ENCODE measurements at places on chromosomes 2 and 18.

- no peak overlapping the region for H3K27ac ChIP-seq
- H3K4me1 ChIP-seq = peaks cover 7% of the 10 kb centered on the region
- H3K36me3 ChIP-seq = no peaks in the 10 kb centered on the region
- no peaks in the 10 kb centered on the region for H3K27me3 ChIP-seq
- DNase-seq = no peak
Observed at GRCh38 chr2:127575185-127575765, 39.8 kb downstream of the MYO7B start.

DNA sequence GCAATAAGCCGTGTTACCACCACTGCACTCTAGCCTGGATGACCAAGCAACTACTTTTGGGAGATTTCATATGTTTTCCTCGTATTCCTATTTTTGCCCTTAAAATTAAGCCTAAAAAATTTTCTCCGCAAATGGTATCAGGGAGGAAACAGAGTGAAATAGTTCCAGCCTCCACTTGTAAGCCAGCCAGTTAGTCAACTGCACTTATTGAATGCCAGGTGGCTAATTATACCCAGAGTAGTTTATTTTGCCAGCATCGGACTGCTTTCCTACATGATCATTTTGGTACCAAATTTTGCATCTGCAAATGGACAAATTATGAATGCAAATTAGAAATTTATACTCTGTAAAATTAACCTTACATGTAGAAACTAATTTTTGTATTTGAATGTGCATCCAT is 90.2 kb upstream of the ARHGAP28 start:
- DNase-seq = no peak
- H3K36me3 ChIP-seq = no peaks in the 10 kb centered on the region
- no peaks in the 10 kb centered on the region for H3K4me1 ChIP-seq
- H3K4me3 ChIP-seq = no peak overlapping the region
- no peak overlapping the region for H3K27ac ChIP-seq

GRCh38 chr2:98859323-98859722 is 76.7 kb downstream of the CRACDL start:
- H3K27ac ChIP-seq = no peak overlapping the region
- no peaks in the 10 kb centered on the region for H3K27me3 ChIP-seq
- DNase-seq = no peak
- H3K36me3 ChIP-seq = no peaks in the 10 kb centered on the region
- H3K4me3 ChIP-seq = no peak overlapping the region

DNA sequence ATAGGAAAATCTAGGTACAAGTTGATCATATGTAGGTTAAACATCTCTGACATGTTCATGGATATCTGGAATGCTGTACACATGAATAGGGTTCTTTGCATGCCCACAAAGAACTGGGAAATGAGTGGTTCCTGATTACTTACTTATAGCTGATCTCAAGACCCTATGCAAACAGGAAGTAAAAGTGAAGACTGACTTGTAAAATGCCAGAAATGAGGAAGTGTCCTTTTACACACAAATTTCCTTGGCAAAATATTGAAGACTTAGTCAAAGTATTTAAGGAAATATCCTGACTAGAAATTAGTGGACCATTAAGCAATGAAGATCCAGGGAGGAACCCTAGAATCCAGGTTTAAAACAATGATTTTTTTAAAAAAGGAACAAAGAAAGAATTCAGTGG is 203.7 kb upstream of the DLGAP1 start:
- no peaks in the 10 kb centered on the region for H3K36me3 ChIP-seq
- no peaks in the 10 kb centered on the region for H3K4me1 ChIP-seq
- no peak for DNase-seq
- H3K27ac ChIP-seq = no peak overlapping the region

- H3K36me3 ChIP-seq = no peaks in the 10 kb centered on the region
- H3K4me1 ChIP-seq = no peaks in the 10 kb centered on the region
- no peaks in the 10 kb centered on the region for H3K27me3 ChIP-seq
- H3K27ac ChIP-seq = no peak overlapping the region
- no peak overlapping the region for H3K4me3 ChIP-seq
Observed at GRCh38 chr2:40734797-40735196, 282.9 kb upstream of the SLC8A1 start.

GRCh38 chr2:191799526-191799925 is 47.4 kb downstream of the CAVIN2 start:
- no peaks in the 10 kb centered on the region for H3K27me3 ChIP-seq
- no peaks in the 10 kb centered on the region for H3K4me1 ChIP-seq
- no peak overlapping the region for H3K27ac ChIP-seq
- DNase-seq = no peak
- no peak overlapping the region for H3K4me3 ChIP-seq

GRCh38 chr2:200863782-200864175 is 679 bp downstream of the CLK1 start:
- peak overlapping the region; percentile 100 for H3K27ac ChIP-seq
- H3K36me3 ChIP-seq = peaks cover 6% of the 10 kb centered on the region
- H3K4me1 ChIP-seq = peaks cover 8% of the 10 kb centered on the region
- no peaks in the 10 kb centered on the region for H3K27me3 ChIP-seq
- H3K4me3 ChIP-seq = peak overlapping the region; percentile 93

GRCh38 chr2:223084873-223085272 is 32.9 kb downstream of the KCNE4 start:
- no peaks in the 10 kb centered on the region for H3K4me1 ChIP-seq
- no peaks in the 10 kb centered on the region for H3K36me3 ChIP-seq
- peak; percentile 84 for DNase-seq
- H3K27me3 ChIP-seq = no peaks in the 10 kb centered on the region

DNA sequence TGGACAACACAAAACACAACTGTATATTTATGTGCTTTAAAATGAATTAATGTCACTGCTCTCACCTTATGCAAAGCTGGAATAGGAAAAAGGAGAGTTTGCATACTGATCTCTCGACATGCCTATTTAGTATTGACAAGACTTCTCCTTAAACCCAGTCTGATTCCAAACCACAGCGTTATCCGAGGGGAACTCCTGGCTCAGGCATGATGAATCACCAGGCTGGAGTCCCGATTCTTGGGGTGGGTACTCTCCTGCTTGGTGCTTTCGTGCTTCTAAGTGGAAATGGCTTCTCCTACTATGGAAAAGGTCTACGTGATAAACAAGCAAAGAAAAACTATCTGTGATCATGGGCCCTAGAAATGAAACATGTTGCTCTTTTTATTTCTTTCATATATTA is 88.9 kb upstream of the SLC35G4 start:
- H3K4me1 ChIP-seq = no peaks in the 10 kb centered on the region
- H3K27me3 ChIP-seq = no peaks in the 10 kb centered on the region
- H3K4me3 ChIP-seq = no peak overlapping the region
- no peaks in the 10 kb centered on the region for H3K36me3 ChIP-seq

DNA sequence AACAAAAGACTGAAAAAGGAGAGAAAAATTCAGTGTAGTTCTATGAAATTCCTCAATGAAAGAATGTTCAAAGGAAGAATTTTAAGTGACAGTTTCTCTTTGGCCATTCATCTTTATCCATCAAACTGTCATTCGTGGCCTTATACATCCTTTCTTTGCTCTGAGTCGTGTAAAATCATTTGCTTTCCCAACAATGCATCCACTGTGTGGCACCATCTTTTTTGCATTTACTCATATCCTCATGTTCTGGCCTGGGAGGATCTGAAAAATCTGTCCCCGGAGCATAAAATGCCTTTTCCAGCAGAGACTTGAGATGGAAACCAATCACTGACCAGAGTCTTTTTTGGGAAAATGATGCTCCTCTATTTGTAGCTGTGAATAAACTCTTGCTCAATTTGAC is 240.3 kb upstream of the ETAA1 start:
- no peak overlapping the region for H3K4me3 ChIP-seq
- no peak overlapping the region for H3K27ac ChIP-seq
- no peaks in the 10 kb centered on the region for H3K4me1 ChIP-seq
- no peak for DNase-seq
- no peaks in the 10 kb centered on the region for H3K36me3 ChIP-seq
- H3K27me3 ChIP-seq = no peaks in the 10 kb centered on the region

- H3K27ac ChIP-seq = no peak overlapping the region
- no peak for DNase-seq
- no peaks in the 10 kb centered on the region for H3K36me3 ChIP-seq
- H3K4me1 ChIP-seq = no peaks in the 10 kb centered on the region
- no peak overlapping the region for H3K4me3 ChIP-seq
Observed at GRCh38 chr2:203861197-203861596, 6.4 kb upstream of the CTLA4 start.

GRCh38 chr2:255195-255594 is 8.6 kb downstream of the SH3YL1 start:
- no peak overlapping the region for H3K27ac ChIP-seq
- H3K4me3 ChIP-seq = no peak overlapping the region
- no peaks in the 10 kb centered on the region for H3K36me3 ChIP-seq
- DNase-seq = no peak
- H3K27me3 ChIP-seq = no peaks in the 10 kb centered on the region

DNA sequence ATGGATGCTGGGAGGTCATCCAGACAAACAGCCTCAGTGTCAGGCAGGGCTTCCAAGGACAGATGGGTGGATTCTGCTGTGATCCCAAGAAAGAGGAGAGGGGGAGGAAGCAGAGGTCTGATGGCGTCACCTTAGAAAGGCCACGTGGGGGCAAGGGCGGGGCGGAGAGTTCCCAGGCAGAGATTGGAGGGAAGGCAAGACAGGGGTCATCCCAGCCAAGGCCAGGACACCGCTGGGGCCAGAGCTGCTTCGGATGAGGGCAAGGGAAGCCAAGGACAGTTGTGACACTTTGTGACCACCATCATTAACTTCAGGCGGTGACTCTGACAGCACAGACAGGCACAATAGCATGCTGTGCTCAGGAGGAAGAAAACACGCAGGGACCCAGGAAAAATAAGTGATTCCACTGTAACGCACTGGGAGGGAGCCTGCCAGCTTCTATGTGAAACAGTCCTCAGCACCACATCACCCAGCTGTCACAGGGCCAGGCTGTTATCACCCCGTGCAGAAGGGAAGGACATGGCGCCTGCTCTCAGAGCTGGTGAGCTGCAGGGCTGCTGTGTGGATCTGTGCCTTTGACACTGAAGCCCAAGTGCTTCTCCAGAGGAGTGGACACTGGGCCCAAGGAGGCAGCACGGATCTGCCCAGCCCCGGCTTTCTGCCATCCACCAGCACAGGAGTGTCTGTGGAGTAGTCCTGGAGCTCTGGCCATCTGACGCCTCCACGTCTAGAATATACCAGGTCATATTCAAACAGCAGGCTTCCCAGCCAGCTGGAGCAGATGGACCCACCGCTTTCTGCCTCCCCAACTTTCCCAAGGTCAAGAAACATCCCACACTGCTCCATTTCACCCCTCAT is 204.1 kb downstream of the NDUFA10 start:
- no peak for DNase-seq
- H3K4me1 ChIP-seq = no peaks in the 10 kb centered on the region
- no peak overlapping the region for H3K27ac ChIP-seq
- no peaks in the 10 kb centered on the region for H3K27me3 ChIP-seq

- H3K4me3 ChIP-seq = no peak overlapping the region
- no peaks in the 10 kb centered on the region for H3K36me3 ChIP-seq
- no peaks in the 10 kb centered on the region for H3K27me3 ChIP-seq
- no peak overlapping the region for H3K27ac ChIP-seq
- H3K4me1 ChIP-seq = no peaks in the 10 kb centered on the region
Observed at GRCh38 chr2:70779911-70780545, 10.4 kb downstream of the FIGLA start.

GRCh38 chr2:241813644-241814392 is 4.8 kb downstream of the NEU4 start:
- H3K36me3 ChIP-seq = no peaks in the 10 kb centered on the region
- H3K4me3 ChIP-seq = no peak overlapping the region
- H3K27me3 ChIP-seq = no peaks in the 10 kb centered on the region
- H3K27ac ChIP-seq = no peak overlapping the region

DNA sequence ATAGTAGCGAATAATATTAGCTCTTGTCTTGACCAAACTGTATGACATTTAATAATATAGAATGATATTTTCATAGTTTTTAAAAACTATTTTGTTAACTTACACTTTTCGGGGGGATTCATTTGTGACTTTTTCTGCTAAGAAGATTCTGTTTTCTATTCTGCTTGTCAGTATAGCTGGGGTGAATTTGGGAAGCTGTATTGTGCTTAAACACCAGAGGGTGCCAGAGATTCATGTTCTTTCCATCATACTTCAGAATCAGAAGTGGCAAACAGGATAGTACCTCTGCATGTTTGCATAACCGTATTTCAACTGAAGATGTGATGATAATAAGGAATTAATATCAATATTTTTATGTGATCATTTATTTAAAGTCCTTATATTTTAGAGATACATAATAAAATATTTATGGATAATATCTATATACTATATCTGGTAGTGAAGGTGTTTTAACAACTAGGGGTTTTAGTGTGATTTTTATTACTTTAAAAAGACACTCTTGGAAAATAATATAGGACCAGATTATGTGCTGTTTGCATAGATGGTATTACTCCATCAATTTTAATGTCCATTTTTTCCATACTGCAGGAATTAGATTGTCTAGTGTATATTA is 81.0 kb downstream of the TAF4B start:
- no peaks in the 10 kb centered on the region for H3K27me3 ChIP-seq
- H3K27ac ChIP-seq = no peak overlapping the region
- H3K36me3 ChIP-seq = no peaks in the 10 kb centered on the region
- peak; percentile 44 for DNase-seq

GRCh38 chr2:149527998-149528755 is 59.4 kb downstream of the MMADHC start:
- peak; percentile 10 for DNase-seq
- H3K27ac ChIP-seq = no peak overlapping the region
- no peaks in the 10 kb centered on the region for H3K27me3 ChIP-seq
- H3K4me3 ChIP-seq = no peak overlapping the region

GRCh38 chr18:42883169-42883568 is 232.3 kb downstream of the RIT2 start:
- H3K4me3 ChIP-seq = no peak overlapping the region
- H3K36me3 ChIP-seq = no peaks in the 10 kb centered on the region
- no peak for DNase-seq
- no peak overlapping the region for H3K27ac ChIP-seq
- H3K27me3 ChIP-seq = no peaks in the 10 kb centered on the region
- no peaks in the 10 kb centered on the region for H3K4me1 ChIP-seq

GRCh38 chr2:224386876-224387275 is 15.0 kb downstream of the FAM124B start:
- no peak overlapping the region for H3K27ac ChIP-seq
- no peaks in the 10 kb centered on the region for H3K27me3 ChIP-seq
- DNase-seq = no peak
- H3K4me1 ChIP-seq = no peaks in the 10 kb centered on the region
- no peaks in the 10 kb centered on the region for H3K36me3 ChIP-seq

- H3K27me3 ChIP-seq = no peaks in the 10 kb centered on the region
- no peaks in the 10 kb centered on the region for H3K4me1 ChIP-seq
- H3K4me3 ChIP-seq = no peak overlapping the region
- H3K27ac ChIP-seq = no peak overlapping the region
Observed at GRCh38 chr2:160096409-160096808, 34.0 kb upstream of the PLA2R1 start.

DNA sequence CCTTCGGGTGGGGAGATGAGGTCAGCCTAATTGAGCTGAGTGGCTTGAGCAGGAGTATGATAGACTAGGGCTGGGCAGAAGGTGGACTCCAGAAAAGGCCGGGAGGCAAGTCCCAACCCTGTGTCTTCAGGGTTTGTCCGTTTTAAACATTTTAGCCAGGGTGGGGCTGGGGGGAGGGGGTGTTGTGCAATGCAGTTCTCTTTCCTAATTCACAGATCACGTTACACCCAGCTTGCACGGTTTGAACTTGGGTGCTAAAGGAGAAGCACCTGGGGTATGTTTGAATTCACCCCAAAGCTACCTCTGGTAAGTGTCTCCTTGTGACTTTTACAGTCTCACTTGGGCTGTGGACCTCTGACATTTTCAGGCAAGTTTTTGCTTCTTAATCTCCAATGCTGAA is 233.3 kb downstream of the AGAP1 start:
- H3K4me1 ChIP-seq = no peaks in the 10 kb centered on the region
- no peak overlapping the region for H3K4me3 ChIP-seq
- peak; percentile 11 for DNase-seq
- no peaks in the 10 kb centered on the region for H3K27me3 ChIP-seq
- H3K27ac ChIP-seq = no peak overlapping the region
